SK-N-DZ (cell line): ENCODE measurements at places on chromosomes 13 and 19.

GRCh38 chr13:111936267-111936925, 130.6 kb upstream of the SOX1 start:
- DNase-seq, result no peak

- peak; percentile 72 for DNase-seq
Measured at GRCh38 chr19:48795055-48795684, 15.7 kb downstream of the BCAT2 start.

GRCh38 chr19:47680858-47681332, 32.3 kb upstream of the EHD2 start:
- no peak for DNase-seq

DNA sequence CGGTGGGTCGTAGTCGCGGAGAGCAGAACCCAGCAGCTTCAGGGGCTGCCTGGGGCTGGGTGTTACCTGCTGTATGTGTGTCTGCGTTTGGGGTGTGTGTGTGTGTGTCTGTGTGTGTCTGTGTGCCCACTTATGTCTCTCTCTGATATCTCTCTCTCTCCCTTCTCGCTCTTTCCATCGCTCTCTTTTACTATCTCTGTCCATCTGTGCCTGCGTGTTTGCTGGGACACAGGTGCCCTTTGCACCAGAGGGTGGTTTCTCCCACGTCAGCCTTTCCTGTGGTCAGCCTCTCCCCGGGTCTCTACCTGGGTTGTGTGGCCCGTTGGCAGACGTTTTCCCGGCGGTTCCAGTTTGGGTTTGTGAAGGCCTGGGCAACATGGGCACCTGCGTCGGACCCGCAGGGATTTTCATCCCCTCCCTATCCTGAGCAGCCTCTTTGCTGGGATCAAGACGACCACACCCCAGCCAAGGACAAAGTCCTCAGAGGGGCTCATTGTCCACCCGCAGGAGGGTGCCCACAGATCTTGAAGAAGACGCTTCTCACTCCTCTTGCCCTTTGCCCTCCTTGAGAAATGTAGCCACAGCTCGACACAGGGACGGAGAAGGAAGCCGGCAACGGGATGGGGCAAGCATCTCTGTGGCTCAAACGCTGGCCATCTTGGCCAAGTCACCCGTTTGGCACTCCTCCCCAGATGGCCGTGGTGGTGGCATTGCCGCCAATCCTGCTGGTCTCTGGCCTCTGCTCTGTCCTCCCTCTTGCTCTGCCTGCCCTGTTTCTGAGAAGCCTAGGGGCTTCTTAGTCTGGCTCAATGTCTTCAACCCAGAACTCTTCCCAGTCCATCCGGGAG, 43.3 kb downstream of the ZNF146 start:
- DNase-seq, result no peak

- no peak for DNase-seq
Measured at GRCh38 chr13:33721724-33722123, 96.2 kb upstream of the RFC3 start.
